Sigmoid colon (tissue), 7 donors: ENCODE measurements at places on chromosomes 2 and 18. TPM values are rescaled to one million over a fixed set of nuclear protein-coding genes. Genes with fewer than 3 reads are reported as not detected.
A peak's percentile ranks its signal among the peaks of the same experiment; 100 is the strongest.

The SATB2 gene
- total RNA-seq: 5.8 TPM

- DNase-seq: no peak
Observed at GRCh38 chr18:11147371-11147951, 1.9 kb downstream of the PIEZO2 start.

- DNase-seq: no peak
Observed at GRCh38 chr18:1370552-1370951, 465.9 kb downstream of the ADCYAP1 start.

DNA sequence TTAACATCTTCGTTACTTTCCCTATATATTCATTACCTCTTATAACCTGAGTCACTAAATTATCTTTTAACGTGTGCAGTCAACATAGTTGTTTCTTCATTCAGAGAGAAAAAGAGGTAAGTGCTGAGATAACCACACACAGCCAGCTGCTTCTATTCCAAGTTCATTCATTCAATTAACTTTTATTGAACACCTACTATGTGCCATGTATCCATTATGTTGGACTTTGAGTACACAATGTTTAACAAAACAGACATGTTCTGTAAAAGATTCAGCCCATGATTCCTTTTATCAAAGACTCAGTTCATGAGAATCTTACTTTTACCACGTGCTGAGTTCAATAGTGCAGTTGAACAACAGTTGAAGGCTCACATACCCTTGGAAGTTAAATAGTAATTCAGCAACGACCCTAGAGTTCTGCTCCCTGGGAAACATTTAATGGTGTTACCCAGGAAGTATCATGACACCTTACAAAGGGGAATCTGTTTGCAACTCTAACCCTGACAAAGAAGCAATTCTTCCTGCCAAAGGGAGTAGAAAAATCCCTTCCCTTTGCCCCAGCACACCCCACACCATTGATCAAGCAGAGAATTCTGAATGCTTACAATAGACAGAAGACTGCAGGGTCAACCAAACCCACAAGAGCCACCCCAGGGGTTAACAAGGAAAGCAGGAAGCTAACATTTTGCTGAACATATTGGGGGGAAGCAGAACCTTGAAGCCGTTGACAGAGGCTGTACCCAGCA is 595.8 kb downstream of the STK39 start:
- no peak for DNase-seq

- peak; percentile 37 for DNase-seq
Observed at GRCh38 chr2:10460366-10460796, 12.3 kb upstream of the ODC1 start.

DNA sequence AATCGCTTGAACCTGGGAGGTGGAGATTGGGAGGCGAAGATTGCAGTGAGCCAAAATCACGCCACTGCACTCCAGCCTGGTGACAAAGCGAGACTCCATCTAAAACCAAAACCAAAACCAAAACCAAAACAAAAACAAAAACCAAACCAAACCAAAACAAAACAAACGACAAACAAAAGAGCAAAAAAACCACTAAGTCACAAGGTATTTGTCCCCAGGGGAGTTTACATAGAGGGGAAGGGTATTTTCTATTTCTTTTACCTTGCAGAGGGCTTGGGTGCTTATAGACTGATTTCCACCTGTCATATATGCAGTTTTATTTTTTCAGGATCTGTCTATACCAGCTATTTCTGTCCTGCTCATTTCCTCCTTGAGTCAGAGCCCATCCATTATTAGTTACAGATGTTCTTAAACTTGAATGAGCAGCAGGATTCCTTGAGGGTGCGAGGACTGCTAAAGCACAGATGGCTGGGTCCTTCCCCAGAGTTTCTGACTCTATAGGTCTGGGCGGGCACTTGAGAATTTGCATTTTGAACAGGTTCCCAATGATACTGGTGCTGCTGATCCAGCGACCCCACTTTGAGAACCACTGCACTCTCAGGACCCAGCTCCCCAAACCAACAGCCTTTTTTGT is 102.2 kb upstream of the UXS1 start:
- DNase-seq: no peak

GRCh38 chr2:19043893-19044292 is 314.5 kb downstream of the OSR1 start:
- DNase-seq: no peak

DNA sequence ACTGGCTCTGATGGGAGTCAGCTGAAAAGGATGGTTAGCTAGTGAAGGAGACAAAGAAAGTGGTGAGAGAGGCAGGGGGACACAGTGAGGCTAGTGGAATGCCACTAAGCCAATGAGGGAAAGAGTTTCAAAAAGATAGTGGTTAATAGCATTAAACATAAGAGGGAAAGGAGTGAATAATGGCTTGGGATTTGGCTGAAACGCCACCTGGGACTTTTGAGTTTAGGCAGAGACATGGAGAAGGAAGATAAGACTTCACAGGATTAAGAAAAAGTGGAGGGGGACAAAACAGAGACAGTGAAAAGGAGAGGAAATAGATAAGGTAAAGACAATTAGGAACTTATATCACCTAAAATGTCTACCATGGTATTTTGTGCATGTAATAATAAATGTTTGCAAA is 6.9 kb downstream of the CD28 start:
- no peak for DNase-seq

GRCh38 chr2:31384771-31385276 is 29.7 kb downstream of the XDH start:
- DNase-seq: no peak

The KCNE4 gene
- 5.4 TPM for total RNA-seq

GRCh38 chr18:13359210-13359609 is 140.7 kb downstream of the LDLRAD4 start:
- DNase-seq: no peak

DNA sequence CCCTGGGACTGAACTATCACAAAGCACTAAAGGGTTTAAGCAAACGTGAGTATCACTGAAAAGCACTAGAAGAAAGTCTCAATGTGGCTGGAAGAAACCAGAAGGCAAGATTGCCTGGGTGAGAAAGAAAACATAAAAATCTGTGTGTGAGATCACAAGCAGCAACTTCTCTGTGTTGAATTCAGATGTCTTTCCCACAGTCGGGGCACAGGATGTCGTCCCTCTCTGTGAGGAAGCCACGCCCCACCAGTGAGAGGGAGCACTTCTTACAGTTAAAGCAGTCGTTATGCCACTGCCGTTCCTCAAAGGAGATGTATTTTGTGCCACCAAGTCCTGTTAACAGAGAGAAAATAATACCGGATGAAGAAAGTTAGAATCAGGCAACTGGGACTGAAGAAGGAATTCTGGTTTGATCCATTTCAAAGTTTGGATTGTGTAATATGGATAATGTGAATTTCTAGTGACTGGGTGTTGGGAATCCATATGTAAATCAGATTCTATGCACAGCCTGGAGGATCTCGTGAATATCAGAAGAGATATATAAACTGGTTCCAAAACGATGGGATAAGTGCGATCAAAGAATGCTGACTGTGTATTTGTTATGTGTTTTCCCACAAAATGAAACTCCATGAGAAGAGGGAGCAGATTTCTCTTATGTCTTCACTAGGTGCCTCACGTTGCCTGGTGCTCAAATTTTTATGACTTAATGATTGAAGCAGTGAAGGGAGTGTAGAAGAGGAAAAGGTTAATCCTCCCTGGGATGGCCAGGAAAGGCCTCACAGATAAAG is 24.0 kb downstream of the C2orf49 start:
- no peak for DNase-seq

GRCh38 chr2:199370150-199370780 is 87.5 kb downstream of the SATB2 start:
- DNase-seq: no peak

DNA sequence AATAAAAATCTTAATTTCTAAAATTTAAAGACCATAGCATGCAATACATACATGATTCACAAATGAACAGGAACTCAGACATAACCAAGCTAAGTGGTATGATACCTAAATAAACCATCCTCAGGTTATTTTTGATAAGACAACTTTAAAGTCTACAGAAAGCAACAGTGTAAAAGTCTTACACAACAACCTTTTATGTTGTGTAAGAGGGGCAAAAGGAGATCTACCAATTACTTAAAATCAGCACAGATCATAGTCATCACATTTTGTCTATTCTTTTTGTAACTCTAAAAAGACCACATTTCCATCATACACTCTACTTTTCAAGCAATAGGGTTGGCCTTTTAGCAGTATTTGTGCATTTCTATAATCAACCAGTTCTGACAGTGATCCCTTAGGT is 16.3 kb downstream of the SP3 start:
- DNase-seq: no peak

The NPPC gene
- total RNA-seq: 1.9 TPM

DNA sequence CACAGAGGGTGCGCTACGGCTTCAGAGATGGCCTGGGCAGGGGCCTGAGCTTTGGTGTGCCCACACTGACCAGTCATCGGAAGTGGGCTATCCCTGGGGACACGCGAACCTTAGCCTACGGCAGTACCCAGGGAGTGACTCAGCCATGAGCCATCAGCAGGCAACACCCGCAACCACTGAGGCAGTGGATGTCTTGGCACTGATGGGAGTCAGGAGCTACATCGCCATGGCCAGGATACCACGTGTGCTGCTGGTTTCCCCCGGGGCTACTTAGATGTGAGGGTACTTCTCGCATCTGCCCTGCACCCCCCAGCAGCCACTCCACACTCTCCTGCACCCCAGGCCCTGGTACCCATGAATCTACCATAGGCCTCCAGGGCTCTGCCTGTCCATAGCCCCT is 12.8 kb upstream of the HPCAL1 start:
- DNase-seq: no peak

The RBM45 gene
- 15.7 TPM for total RNA-seq

The PTPRN gene
- total RNA-seq: 8.0 TPM

The TACR1 gene
- total RNA-seq: 2.1 TPM

The IL1R1 gene
- 49.3 TPM for total RNA-seq

- no peak for DNase-seq
Observed at GRCh38 chr2:171712051-171712450, 24.8 kb downstream of the DYNC1I2 start.

- no peak for DNase-seq
Observed at GRCh38 chr18:54805571-54806334, 22.5 kb upstream of the RAB27B start.

DNA sequence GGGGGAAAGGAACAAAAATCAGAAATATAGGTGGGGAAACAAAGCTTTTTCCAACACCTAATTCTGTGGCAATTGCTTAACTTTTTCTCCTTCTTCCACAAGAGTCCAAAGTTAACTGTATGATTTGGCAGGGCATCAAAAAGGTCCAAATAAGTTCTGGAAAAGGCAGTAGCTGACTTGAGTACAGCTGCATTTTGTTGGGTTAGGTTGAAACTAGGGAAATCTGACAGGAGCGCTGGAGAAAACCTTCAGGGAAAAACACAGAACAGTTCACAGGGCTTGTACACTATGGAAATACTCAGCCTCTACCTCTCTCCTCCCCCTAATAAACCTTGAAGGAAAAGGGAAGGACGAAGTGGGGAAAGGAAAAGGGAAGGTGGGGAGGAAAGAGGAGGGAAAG is 438.6 kb downstream of the ZEB2 start:
- no peak for DNase-seq
